ENCODE measurements at places on chromosomes 13 and 19.

DNA sequence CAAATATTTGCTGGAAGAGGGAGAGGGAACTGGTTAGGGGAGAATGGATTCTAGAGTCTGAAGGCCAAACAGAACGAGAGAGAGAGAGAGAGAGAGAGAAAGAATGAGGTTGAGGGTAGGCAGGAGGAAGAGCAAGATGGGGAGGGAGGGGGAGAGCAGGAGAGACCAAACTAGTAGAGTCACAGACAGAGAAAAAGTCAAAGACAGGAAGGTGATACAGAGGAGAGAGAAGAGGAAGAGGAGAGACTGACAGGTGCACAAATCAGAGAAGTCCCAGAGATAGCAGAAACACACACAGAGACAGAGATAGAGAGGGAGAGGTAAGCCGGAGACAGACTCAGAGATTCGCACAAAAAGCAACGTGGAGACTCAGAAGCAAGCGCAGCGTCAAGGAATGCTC, 5.6 kb upstream of the CACNG6 start:
- peaks cover 9% of the 10 kb centered on the region for H3K27me3 ChIP-seq
- H3K36me3 ChIP-seq, result no peaks in the 10 kb centered on the region
- no peak overlapping the region for H3K4me3 ChIP-seq
- no peaks in the 10 kb centered on the region for H3K4me1 ChIP-seq
- no peak for DNase-seq

- H3K4me3 ChIP-seq, result no peak overlapping the region
- H3K27me3 ChIP-seq, result no peaks in the 10 kb centered on the region
- no peak for DNase-seq
- H3K27ac ChIP-seq, result no peak overlapping the region
Measured at GRCh38 chr13:38417241-38417640, 67.6 kb downstream of the UFM1 start.

GRCh38 chr13:22748866-22749577, 431.8 kb upstream of the SGCG start:
- no peak for DNase-seq
- H3K27ac ChIP-seq, result no peak overlapping the region
- no peaks in the 10 kb centered on the region for H3K27me3 ChIP-seq
- H3K36me3 ChIP-seq, result no peaks in the 10 kb centered on the region
- H3K4me1 ChIP-seq, result no peaks in the 10 kb centered on the region

DNA sequence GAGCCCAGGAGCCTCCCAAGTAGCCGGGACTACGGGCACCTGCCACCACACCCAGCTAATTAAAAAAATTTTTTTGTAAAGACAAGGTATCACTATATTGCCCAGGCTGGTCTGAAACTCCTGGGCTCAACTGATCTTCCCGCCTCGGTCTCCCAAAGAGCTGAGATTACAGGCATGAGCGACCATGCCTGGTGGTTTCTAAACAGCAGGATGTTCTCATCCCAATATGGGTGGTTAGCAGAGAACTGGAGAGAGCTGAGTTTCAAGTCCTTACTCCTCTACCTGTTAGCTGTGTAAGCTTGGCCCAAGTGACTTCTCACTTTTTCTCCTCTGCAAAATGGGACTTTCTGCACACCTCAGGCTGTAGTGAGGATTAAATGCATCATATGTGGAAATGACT, 8.0 kb downstream of the TMEM91 start:
- H3K27ac ChIP-seq, result no peak overlapping the region
- DNase-seq, result no peak
- H3K27me3 ChIP-seq, result no peaks in the 10 kb centered on the region
- H3K36me3 ChIP-seq, result peaks cover 36% of the 10 kb centered on the region

GRCh38 chr13:98910501-98910951, 67.3 kb downstream of the DOCK9 start:
- H3K27me3 ChIP-seq, result no peaks in the 10 kb centered on the region
- H3K27ac ChIP-seq, result peak overlapping the region; percentile 48
- DNase-seq, result no peak
- no peaks in the 10 kb centered on the region for H3K4me1 ChIP-seq
- H3K4me3 ChIP-seq, result no peak overlapping the region

DNA sequence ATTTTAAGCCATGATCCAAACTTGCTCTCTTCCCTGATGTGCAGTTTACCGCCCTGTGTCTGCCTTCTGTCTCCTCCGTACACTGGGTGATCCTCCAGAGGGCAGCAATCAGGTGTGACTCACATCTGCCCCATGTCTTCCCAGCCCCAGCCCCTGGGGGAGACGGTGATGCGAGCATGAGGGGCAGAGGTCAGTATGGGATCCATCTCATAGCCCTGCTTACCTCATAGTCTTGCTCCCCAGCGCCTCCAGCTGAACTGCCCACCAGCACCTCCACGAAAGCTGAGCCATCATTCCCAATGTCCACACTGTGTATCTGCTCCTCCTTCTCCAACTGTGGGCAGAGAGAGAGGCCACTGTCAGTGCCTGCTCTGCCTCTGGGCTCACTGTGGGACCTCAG, 14.6 kb downstream of the XRCC1 start:
- no peak for DNase-seq
- H3K27ac ChIP-seq, result no peak overlapping the region
- no peaks in the 10 kb centered on the region for H3K27me3 ChIP-seq
- H3K4me1 ChIP-seq, result peaks cover 13% of the 10 kb centered on the region

DNA sequence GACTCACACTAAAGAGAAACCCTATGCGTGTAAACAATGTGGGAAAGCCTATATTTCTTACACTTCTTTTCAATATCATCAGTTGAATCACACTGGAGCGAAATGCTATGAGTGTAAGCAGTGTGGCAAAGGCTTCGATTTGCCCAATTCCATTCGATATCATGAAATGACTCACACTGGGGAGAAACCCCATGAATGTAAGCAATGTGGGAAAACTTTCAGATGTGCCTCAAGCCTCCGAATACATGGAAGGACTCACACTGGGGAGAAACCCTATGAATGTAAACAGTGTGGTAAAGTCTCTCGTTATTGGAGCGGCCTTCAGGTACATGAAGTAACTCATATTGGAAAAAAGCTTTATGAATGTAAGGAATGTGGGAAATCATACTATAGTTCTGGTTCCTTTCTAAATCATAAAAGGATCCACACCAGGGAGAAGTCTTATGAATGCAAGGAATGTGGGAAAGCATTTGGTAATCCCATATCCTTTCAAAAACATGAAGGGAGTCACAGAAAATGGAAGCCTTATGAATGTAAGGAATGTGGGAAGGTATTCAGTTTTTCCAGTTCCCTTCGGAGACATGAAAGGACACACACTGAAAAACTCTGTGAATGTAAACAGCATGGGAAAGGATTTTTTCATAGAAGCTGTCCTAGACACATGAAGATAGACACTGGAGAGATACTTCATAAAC, 28.1 kb downstream of the ZNF20 start:
- DNase-seq, result no peak
- no peak overlapping the region for H3K4me3 ChIP-seq
- no peaks in the 10 kb centered on the region for H3K27me3 ChIP-seq
- no peaks in the 10 kb centered on the region for H3K4me1 ChIP-seq

DNA sequence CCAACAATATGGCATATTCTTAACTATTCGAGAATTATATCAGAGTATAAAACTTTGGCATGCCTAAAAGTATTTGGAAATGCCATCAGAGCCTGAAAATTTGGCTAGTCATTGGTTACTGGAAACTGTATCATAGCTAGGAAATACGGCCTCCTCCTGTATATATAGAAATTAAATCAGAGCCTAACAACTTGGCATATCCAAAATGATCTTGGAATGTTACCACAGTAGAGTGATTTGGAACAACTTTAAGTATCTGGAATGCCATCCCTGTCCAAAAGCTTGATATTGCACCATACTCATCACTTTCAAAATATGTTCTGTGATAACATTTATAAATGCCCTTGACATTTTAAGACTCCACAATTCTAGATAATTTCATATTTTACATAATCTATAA, 335.8 kb downstream of the SLITRK1 start:
- no peaks in the 10 kb centered on the region for H3K36me3 ChIP-seq
- no peaks in the 10 kb centered on the region for H3K27me3 ChIP-seq
- H3K4me3 ChIP-seq, result no peak overlapping the region
- H3K27ac ChIP-seq, result no peak overlapping the region

DNA sequence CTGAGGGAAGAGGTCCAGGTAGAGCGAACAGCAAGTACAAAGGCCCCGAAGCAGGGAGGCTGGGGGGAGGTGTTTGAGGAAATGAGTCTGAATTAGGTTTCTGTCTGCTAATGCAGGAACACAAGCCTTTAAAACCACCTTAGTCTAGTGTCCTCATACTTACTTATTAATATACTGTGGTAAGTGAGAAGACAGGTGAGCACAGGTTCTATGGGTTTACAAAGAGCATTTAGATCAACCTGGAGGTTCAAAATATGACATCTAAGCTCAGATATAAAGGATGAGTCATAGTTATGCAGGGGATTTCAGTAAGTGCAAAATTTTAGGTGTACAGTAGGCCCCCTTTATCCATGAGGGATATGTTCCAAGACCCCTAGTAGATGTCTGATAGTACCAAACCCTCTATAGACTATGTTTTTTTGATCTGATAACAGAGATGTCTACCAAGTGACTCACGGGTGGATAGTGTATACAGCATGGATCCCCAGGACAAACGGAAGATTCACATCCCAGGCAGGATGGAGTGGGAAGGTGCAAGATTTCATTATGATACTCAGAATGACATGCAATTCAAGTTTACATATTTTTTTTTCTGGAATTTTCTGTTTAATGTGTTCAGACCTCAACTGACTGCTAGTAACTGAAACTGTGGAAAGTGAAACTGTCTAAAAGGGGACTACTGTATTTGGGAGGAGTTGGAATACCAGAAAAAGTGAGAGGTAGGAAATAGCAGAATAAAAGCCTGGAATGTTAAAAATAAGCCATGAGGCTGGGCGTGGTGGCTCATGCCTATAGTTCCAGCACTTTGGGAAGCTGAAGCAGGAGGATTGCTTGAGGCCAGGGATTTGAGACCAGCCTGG, 18.2 kb upstream of the MED4 start:
- no peaks in the 10 kb centered on the region for H3K4me1 ChIP-seq
- H3K27me3 ChIP-seq, result no peaks in the 10 kb centered on the region
- no peaks in the 10 kb centered on the region for H3K36me3 ChIP-seq
- no peak overlapping the region for H3K4me3 ChIP-seq

DNA sequence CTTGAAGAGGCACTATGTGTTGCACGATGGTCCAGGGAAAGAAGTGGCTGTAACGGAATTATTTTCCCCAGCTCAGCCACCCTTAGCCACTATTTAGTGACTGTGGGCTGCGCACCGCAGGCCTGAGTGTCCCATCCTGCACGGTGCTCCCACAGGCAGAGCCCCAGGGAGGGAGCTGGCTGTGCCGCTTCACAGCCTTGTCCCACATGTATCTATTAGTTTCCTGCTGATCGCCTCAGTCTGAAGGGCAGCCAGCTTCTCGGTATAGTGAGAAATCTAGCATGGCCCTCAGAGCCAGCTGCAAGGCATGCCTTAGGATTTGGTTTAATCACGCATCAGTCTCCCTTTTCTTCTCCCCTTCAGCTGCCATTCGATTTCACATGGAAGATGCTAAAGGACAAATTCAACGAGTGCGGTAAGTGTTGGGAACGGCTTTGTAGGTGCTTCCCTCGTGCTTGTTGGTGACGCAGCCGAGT, 15.7 kb downstream of the PRAM1 start:
- no peak for DNase-seq
- no peak overlapping the region for H3K27ac ChIP-seq
- H3K27me3 ChIP-seq, result no peaks in the 10 kb centered on the region

- no peaks in the 10 kb centered on the region for H3K4me1 ChIP-seq
- no peak for DNase-seq
- no peak overlapping the region for H3K4me3 ChIP-seq
- H3K36me3 ChIP-seq, result no peaks in the 10 kb centered on the region
Measured at GRCh38 chr13:109938255-109938936, 152.0 kb upstream of the IRS2 start.

Measured in ascending aorta (tissue), 2 donors.